ENCODE measurements at places on chromosomes 6 and 20. TPM values are rescaled to one million over a fixed set of nuclear protein-coding genes. Genes with fewer than 3 reads are reported as not detected.
A peak's percentile ranks its signal among the peaks of the same experiment; 100 is the strongest.

Gene CRISP3
- not detected for total RNA-seq

Gene DLL1
- 15.0 TPM for total RNA-seq

- peaks cover 7% of the 10 kb centered on the region for H3K27me3 ChIP-seq
- H3K27ac ChIP-seq: no peak overlapping the region
- H3K4me3 ChIP-seq: no peak overlapping the region
- no peaks in the 10 kb centered on the region for H3K36me3 ChIP-seq
- no peak for DNase-seq
Observed at GRCh38 chr20:58545565-58546415, 30.6 kb upstream of the APCDD1L start.

- H3K27me3 ChIP-seq: no peaks in the 10 kb centered on the region
- no peaks in the 10 kb centered on the region for H3K36me3 ChIP-seq
Observed at GRCh38 chr6:40907198-40907701, 131.8 kb downstream of the UNC5CL start.

DNA sequence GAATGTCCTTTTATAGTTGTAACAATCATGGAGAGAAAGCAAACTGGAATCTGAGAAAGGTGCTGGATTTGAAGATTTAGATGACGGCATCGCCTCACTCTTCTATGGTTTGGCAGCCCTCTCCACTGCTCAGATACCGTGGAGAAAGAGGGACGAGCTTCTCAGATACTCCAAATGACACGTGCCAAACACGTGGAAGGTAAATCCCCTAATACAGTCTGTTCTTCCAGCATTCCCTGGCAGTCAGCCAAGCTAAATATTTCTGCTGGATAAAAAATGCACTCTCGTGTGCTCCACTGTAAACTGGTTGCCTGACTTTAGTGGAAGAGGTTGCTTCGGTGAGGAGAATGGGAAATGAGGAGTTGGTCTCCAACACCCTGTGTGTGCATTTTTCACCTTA, 16.7 kb upstream of the PRDM1 start:
- no peak overlapping the region for H3K27ac ChIP-seq
- no peak for DNase-seq
- H3K27me3 ChIP-seq: peaks cover 4% of the 10 kb centered on the region
- no peaks in the 10 kb centered on the region for H3K36me3 ChIP-seq

- H3K4me1 ChIP-seq: peaks cover under 1% of the 10 kb centered on the region
- no peaks in the 10 kb centered on the region for H3K36me3 ChIP-seq
- no peak overlapping the region for H3K4me3 ChIP-seq
Observed at GRCh38 chr6:148973538-148974208, 226.8 kb downstream of the UST start.

GRCh38 chr6:142827369-142827768, 117.6 kb downstream of the HIVEP2 start:
- peaks cover 21% of the 10 kb centered on the region for H3K4me1 ChIP-seq
- H3K27me3 ChIP-seq: no peaks in the 10 kb centered on the region
- H3K36me3 ChIP-seq: no peaks in the 10 kb centered on the region
- no peak overlapping the region for H3K4me3 ChIP-seq
- H3K27ac ChIP-seq: peak overlapping the region; percentile 75

Gene GUCA1A
- not detected for total RNA-seq

GRCh38 chr20:1338801-1339200, 9.9 kb upstream of the SDCBP2 start:
- H3K4me3 ChIP-seq: no peak overlapping the region
- H3K27me3 ChIP-seq: no peaks in the 10 kb centered on the region
- DNase-seq: no peak
- H3K4me1 ChIP-seq: peaks cover 14% of the 10 kb centered on the region

DNA sequence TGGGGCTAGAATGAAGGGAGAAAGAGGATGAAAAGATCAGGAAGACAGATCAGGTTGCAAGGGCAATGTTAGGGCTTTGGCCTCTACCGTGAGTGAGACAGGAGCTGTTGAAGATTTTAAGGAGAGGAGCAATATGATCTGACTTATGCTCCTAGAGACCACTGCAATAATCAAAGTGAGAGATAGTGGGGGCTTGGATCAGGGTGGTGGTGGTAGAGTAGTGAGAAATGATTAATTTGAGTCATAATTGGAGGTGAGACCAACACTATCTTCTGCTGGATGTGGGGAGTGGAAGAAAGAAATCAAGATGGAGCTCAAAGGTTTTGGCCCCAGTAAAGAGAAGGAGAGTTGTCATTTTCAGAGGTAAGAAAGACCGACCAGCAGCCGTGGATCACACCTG, 140.7 kb upstream of the TMEM170B start:
- no peaks in the 10 kb centered on the region for H3K27me3 ChIP-seq
- peaks cover 21% of the 10 kb centered on the region for H3K4me1 ChIP-seq
- no peak for DNase-seq
- no peaks in the 10 kb centered on the region for H3K36me3 ChIP-seq

DNA sequence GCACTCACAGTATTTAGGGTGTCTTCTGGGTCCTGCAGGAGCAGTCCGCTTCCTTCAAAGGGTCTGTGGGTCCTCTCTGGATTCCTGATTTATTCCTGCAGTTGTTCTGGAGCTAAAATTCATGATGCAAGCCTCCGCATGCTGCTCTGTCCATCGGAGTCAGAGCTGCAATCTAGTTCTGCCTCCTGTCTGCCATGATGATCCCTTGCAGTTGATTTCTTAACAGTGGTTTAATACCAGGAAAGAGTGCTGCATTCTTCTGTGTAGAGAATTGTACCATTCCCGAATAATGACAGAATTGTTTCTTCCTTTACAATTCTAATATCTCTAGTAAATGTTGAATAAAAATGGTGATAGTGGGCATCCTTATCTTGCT, 72.0 kb upstream of the B3GAT2 start:
- H3K36me3 ChIP-seq: no peaks in the 10 kb centered on the region
- no peaks in the 10 kb centered on the region for H3K4me1 ChIP-seq
- no peaks in the 10 kb centered on the region for H3K27me3 ChIP-seq
- no peak overlapping the region for H3K27ac ChIP-seq

- H3K4me1 ChIP-seq: no peaks in the 10 kb centered on the region
- H3K27ac ChIP-seq: no peak overlapping the region
- H3K36me3 ChIP-seq: no peaks in the 10 kb centered on the region
- no peak overlapping the region for H3K4me3 ChIP-seq
Observed at GRCh38 chr6:107576852-107577251, 86.9 kb downstream of the SOBP start.

Gene KIAA1755
- 3.7 TPM for total RNA-seq

DNA sequence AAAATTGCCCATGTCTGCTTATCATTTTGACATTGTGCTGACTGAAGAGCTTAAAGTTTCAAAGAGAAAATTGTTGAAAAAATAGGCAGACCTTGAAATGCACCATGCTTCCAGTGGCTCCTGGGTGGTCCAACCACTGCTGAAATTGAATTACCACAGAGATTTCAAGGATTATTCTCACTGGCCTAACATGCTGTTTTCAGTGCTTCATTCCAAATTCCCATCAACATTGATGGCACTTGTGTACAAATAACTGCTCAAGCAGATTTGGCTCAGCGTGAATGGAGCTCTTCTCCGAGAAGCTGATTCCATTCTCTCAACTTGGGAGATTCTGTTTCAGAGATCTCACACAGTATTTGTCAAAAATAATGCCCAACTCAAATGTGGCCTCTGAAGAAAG, 75.5 kb downstream of the LAMA4 start:
- peaks cover 5% of the 10 kb centered on the region for H3K36me3 ChIP-seq
- peak overlapping the region; percentile 2 for H3K27ac ChIP-seq
- DNase-seq: no peak
- H3K4me1 ChIP-seq: no peaks in the 10 kb centered on the region

Gene PTPRT
- under 0.01 TPM for total RNA-seq

- DNase-seq: no peak
- H3K4me3 ChIP-seq: no peak overlapping the region
- H3K27ac ChIP-seq: no peak overlapping the region
- no peaks in the 10 kb centered on the region for H3K36me3 ChIP-seq
- no peaks in the 10 kb centered on the region for H3K27me3 ChIP-seq
Observed at GRCh38 chr6:110703010-110703905, 112.0 kb downstream of the CDK19 start.

- no peak for DNase-seq
- no peak overlapping the region for H3K27ac ChIP-seq
- no peak overlapping the region for H3K4me3 ChIP-seq
- H3K27me3 ChIP-seq: no peaks in the 10 kb centered on the region
- no peaks in the 10 kb centered on the region for H3K4me1 ChIP-seq
Observed at GRCh38 chr6:133062696-133063306, 178.4 kb upstream of the EYA4 start.

DNA sequence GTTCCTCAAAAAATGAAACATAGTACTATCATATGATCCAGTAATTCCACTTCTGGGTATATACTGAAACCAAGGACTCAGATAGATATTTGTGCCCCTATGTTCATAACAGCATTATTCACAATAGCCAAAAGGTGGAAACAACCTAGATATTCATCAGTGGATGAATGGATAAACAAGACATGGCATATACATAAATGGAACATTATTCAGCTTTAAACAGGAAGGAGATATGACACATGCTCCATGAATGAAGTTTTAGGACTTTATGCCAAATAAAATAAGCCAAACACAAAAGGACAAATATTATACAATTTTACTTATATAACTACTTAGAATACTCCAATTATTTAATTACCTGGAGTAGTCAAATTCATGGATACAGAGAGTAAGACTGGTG, 16.4 kb downstream of the PLCB1 start:
- no peak for DNase-seq
- H3K27me3 ChIP-seq: no peaks in the 10 kb centered on the region
- H3K27ac ChIP-seq: no peak overlapping the region
- no peak overlapping the region for H3K4me3 ChIP-seq

Gene NT5E
- total RNA-seq: 10.5 TPM

Gene RSPO3
- 3.1 TPM for total RNA-seq

GRCh38 chr6:44603044-44603686, 215.7 kb downstream of the CDC5L start:
- DNase-seq: no peak
- no peaks in the 10 kb centered on the region for H3K27me3 ChIP-seq
- no peak overlapping the region for H3K27ac ChIP-seq
- no peak overlapping the region for H3K4me3 ChIP-seq
- no peaks in the 10 kb centered on the region for H3K4me1 ChIP-seq
- no peaks in the 10 kb centered on the region for H3K36me3 ChIP-seq

DNA sequence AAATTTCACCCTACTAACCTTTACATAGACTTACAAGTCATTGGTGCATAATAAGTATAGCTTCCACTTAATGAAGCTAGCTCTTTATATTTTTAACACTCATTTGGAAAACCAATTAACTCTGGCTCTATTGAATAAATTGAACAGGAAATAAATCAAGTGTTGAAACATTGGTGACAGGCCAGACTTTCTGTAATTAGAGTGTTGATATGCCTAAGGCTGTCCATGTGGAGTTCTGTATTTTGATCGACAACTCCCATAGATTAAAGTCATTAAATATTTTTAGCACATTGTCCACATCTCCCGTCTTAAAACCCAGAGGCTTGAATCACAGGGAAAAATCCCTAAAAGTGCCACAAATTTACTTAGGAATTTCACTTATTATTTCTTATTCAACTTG, 468.3 kb downstream of the KHDRBS2 start:
- no peak overlapping the region for H3K27ac ChIP-seq
- no peaks in the 10 kb centered on the region for H3K27me3 ChIP-seq
- no peaks in the 10 kb centered on the region for H3K4me1 ChIP-seq
- H3K4me3 ChIP-seq: no peak overlapping the region
- no peak for DNase-seq

DNA sequence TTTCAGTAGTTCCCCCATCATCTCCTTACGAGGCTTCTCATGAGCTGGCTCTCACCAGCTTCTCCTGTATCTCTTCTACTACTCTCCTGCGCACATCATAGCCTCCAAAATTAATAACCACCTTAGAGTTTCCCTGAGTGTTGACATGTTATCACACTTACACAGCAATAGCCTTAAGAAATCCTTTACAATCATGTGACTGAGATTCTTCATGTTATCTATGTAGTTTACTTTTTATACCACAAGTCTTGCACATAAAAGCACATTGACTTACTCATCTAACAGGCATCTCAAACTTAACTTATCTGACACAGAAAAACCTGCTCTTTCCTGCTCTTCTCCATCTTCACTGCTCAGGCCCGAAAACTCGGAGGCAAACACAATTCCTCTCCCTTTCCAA, 103.7 kb upstream of the TAB2 start:
- no peak for DNase-seq
- H3K36me3 ChIP-seq: no peaks in the 10 kb centered on the region
- no peak overlapping the region for H3K4me3 ChIP-seq
- no peak overlapping the region for H3K27ac ChIP-seq

DNA sequence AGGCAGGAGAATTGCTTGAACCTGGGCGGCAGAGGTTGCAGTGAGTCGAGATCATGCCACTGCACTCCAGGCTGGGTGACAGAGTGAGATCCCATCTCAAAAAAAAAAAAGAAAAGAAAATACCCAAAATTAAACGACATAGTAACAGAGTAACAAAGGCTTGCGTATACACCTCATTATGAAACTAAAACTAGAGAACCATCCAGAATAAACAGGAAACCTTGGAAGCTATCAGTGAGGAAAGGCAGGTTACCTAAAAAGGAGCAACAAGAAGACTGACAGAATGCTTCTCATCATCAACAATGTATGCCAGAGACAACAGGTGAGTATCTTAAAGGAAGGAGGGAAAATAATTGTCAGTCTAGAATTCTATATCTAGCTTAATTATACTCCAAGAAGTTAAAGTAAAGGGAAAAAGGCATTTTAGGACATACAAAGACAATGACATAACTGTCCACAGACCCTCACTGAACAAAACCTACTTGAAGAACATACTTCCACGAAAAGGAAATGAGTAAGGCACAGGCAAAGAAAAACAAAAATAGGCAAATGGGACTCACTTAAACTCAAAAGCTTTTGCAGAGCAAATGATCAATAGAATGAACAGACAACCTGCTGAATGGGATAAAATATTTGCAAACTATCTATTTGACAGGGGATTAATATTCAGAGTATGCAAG, 64.1 kb upstream of the NT5E start:
- DNase-seq: no peak
- H3K27me3 ChIP-seq: no peaks in the 10 kb centered on the region
- H3K36me3 ChIP-seq: no peaks in the 10 kb centered on the region
- peaks cover 3% of the 10 kb centered on the region for H3K4me1 ChIP-seq

Gene LST1
- total RNA-seq: 7.6 TPM

- H3K4me1 ChIP-seq: no peaks in the 10 kb centered on the region
- H3K27ac ChIP-seq: no peak overlapping the region
- H3K4me3 ChIP-seq: no peak overlapping the region
- no peaks in the 10 kb centered on the region for H3K36me3 ChIP-seq
Observed at GRCh38 chr20:62333820-62334595, 31.2 kb downstream of the ADRM1 start.

DNA sequence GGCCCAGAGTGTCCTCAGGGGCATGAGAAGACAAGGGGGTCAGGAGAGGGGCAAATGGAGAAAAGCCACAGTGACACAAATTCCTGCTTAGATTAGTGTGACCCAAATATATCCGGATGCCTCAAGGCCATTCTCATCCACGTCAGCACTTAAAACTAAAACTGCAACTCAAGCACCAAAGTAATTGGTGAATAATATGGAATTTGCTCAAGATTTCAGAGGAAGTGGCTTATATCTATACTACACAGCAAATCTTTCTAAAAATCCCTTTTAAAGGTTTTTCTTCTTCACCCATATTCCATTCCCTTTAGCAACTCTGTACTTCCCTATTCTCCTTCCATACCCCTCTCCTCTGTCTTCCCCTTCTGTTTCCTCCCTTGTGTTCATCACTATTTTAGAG, 15.2 kb downstream of the DEF6 start:
- no peaks in the 10 kb centered on the region for H3K4me1 ChIP-seq
- H3K27me3 ChIP-seq: no peaks in the 10 kb centered on the region
- DNase-seq: no peak
- peak overlapping the region; percentile 40 for H3K27ac ChIP-seq

- H3K4me1 ChIP-seq: no peaks in the 10 kb centered on the region
- no peaks in the 10 kb centered on the region for H3K27me3 ChIP-seq
- H3K27ac ChIP-seq: no peak overlapping the region
- no peak overlapping the region for H3K4me3 ChIP-seq
- DNase-seq: no peak
Observed at GRCh38 chr6:63066055-63066704, 145.1 kb upstream of the FKBP1C start.

All from transverse colon (tissue), 4 donors.